ENCODE measurements at places on chromosomes 5 and 9.

DNA sequence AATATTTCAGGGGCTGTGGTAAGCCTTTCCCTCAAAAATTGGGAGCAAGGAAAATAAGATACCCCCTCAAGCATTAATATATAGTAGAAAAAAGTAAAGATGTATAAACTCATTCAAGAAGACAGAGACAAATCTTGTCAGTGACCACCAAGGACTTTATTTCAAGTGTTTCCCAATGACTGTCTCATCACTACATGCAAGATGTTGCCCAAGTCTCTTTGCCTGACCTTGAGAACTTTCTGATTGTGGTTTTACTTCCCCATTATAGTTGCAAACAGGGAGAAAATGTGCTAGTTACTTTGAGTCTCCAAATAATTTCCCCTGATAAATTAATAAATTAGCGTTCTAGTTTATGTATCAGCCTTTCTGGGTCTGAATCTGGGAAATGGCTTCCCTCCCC, 4.0 kb upstream of the SLC46A2 start:
- no peak for DNase-seq

- no peak for DNase-seq
Measured at GRCh38 chr9:70152350-70152749, 106.4 kb upstream of the SMC5 start.

- no peak for DNase-seq
Measured at GRCh38 chr5:54390015-54390414, 65.5 kb upstream of the HSPB3 start.

DNA sequence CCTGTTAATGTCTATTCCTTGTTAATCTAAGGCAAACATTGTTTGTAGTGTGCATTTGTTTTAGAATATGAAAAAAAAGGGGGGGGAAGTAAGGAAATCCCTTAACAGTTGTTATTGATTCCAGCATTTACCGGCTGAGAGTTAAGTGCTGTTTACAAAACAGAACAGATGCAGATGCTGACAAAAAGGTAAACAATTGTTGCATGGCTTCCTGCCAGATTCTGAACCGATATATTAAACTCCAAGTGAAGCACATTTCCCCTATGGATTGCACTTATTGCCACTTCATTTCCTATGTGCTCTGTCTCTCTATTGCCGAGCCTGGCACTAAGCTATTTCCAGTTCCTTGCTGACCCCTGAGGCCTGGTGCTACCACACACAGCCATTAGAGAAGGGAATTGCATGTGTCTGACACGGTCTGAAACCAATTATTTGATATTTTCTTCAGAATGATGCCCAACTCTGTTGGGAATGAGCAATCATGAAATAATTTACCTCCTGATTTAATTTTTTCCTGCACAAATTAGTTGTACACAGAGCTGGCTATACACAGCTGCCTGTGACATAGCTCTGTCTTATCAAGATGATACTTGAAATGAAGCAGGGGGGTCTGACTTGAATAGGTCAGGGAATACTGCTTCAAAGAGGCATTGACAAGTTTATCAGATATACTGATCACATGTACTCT, 109.8 kb downstream of the KIAA0825 start:
- DNase-seq, result no peak

- no peak for DNase-seq
Measured at GRCh38 chr5:113056988-113057387, 80.4 kb downstream of the DCP2 start.

DNA sequence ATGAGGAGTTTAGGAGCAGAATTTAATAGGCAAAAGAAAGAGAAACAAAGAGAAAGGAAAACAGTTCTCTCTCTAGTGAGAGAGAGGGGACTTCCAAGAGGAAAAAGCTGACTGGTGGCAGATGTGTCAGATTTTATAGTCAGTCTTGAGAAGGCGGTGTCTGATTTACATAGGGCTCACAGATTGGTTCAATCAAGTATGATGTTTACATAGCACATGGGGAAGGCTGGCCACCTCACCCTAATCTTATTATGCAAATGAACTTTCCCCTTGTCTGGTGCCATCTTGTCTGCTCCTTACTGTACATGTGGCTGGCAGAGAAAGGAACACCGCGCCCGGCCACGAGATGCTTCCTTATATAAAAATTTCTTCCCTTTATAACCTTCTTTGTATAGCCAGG, 24.7 kb downstream of the UNC13B start:
- no peak for DNase-seq

DNA sequence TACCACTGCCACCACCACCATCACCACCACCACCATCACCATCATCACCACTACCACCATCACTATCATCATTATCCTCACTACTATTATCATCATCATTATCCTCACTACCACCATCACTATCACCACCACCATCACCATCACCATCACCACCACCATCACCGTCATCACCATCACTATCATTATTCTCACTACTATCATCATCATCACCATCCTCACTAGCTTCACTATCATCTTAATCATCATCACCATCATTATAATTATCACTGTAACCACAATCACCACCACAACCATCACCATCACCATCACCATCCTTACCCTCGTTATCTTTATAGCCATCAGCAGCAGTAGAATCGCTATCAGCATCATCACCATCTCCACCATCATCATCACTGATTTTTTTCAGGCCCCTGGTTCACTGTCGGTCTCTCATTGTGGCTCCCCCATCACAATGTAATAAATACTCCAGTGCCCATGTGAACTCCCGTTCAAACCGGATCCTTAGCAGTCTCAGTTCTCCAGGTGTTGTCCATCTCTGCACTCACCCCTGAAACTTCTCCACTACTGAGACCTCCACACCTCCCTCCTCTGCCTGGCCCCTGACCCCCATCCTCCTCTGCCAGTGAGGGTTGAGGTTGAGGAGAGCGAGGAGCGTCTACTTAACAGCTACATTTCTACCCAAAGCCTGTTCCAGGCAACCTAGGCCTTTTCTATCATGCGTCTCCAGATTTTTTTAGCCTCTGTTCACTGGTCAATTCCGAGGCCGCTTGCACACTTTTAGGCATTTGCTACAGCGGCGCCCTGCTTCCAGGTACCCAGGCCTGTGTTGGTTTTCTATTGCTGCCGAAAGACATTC, 238.2 kb downstream of the PBX3 start:
- no peak for DNase-seq

DNA sequence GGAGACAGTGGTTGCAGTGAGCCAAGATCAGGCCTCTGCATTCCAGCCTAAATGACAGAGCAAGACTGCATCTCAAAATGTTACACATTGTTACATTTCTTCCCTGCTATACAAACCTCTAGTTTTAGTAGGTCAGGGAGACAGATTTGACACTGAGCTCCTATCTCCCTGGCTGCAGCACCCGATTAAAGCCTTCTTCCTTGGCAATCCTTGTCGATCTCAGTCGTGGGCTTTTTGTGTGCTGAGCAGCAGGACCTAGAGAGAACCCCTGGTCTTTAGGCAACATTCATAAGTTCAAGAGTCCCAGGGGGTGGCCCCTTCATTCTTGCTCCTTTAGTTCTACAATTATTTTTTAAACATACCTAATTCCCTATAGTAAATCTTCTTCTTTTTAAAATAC, 13.0 kb downstream of the SERINC5 start:
- DNase-seq, result no peak

DNA sequence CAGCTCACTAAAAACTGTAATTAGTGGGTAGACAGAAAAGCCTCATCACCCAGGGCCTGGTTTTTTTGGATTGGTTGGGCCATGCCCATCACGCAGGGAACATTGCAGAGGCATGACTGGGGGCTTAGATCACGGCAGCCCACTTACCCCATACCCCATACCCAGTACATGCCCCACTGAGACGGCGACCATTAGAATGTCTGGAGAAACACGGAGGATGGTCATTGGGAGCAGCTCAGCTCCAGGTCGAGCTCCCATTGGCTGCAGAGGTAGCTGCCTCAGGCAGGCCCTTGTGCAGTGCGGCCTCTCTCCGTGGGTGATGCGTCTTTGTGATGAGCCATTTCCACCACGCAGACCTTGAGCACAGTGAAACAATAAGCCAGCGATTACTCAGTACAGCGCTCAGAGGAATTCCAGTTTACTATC, 204.0 kb downstream of the GADD45G start:
- no peak for DNase-seq

DNA sequence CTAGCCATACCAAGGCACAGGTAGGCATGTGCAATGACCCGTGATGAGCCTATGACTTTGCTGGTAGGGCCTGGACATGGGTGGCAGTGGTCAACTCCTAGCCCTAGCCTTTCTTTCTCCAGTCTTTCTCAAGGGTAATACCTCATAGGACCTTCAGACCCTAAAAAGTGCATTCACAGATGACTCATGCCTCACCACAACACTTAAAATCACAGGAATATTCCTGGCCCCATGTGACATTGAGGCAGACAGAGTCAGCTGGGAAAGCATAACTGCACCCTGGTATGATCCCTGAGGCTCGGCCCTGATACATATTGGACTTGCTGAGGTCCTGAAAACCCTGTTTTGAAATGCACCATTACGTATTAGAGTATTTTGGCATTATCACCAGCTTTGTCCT, 449.5 kb downstream of the HINT1 start:
- no peak for DNase-seq

GRCh38 chr5:79642210-79642609, 30.0 kb downstream of the TENT2 start:
- DNase-seq, result no peak

DNA sequence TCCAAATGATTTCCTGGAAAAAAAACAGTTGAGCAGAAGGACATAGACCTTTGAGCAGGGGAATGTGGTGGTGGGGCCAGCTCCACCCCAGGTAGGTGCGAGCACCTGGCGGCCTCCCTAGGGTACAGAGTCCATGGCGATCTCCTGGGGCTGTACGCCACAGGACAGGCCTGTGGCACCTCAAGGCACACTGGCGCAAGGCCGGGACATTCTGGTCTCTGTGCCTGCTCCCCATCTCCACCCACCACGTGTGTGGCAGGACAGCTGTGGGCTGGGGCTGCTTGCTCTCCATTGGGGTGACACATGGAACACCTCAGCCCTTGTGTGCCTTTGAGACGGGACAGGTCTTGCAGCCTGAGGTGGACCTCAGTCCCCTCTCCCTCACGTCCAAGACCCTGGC, 25.2 kb downstream of the WNK2 start:
- no peak for DNase-seq

DNA sequence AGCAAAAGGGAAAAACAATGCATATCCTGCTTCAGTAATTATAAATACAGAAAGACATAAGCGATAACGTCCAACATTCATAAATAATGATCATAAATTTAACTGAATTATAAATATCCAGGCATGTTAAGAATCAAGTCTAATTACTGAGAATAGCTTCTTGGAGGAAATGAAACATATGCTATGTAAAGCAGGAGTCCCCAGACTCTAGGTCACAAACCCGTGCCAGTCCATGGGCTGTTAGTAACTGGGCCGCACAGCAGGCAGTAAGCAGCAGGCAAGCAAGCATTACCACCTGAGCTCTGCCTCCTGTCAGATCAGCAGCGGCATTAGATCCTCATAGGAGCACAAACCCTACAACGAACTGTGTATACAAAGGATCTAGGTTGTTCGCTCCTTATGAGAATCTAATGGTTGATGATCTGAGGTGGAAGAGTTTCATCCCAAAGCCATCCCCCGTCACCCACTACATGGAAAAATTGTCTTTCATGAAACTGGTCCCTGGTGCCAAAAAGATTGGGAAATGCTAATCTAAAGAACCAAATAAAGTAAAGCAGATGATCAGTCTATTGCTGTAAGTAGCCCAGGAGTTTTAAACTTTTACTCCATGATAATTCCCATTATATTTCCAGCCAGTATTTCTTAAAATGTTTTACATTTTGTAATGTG, 50.4 kb downstream of the CERT1 start:
- no peak for DNase-seq

- DNase-seq, result no peak
Measured at GRCh38 chr9:85344901-85345300, 396.9 kb downstream of the AGTPBP1 start.

GRCh38 chr5:84724683-84725082, 340.0 kb upstream of the EDIL3 start:
- no peak for DNase-seq

DNA sequence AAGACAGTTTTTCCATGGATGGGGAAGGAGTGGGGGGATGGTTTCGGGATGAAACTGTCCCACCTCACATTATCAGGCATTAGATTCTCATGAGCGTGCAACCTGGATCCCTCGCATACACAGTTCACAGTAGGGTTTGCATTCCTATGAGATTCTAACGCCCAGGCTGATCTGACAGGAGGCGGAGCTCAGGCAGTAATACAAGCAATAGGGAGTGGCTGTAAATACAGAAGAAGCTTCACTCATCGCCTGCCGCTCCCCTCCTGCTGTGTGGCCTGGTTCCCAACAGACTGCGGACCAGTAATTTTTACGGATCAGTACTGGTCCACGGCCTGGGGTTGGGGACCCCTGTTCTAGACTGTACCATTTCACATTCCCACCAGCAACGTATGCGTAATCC, 68.3 kb upstream of the OTULINL start:
- no peak for DNase-seq

GRCh38 chr9:27336126-27336525, 39.2 kb upstream of the EQTN start:
- no peak for DNase-seq

- DNase-seq, result no peak
Measured at GRCh38 chr9:130483371-130483971, 38.7 kb downstream of the ASS1 start.

DNA sequence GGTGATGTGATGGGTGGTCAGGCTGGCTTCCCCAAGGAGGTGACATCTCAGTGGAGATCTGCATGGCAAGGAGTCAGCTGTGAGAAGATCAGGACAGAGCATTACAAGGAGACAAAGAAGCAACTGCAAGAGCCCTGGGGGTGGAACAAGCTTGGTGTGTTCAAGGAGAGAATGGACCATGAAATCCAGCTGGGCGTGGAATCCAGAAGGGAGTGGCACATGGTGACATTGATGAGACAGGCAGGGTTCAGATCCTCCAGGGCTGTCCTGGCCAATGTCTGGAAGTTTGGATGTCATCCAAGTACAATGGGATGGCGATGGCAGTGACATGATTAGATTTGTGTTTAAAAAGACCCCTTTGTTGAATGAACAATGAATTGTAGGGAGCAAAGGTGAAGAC, 175.6 kb downstream of the MACROH2A1 start:
- no peak for DNase-seq
